Urinary bladder (tissue), 4 donors: ENCODE measurements at places on chromosomes 16 and 17. TPM values are rescaled to one million over a fixed set of nuclear protein-coding genes. Genes with fewer than 3 reads are reported as not detected.

The FAM222B gene
- 6.8 TPM for total RNA-seq

- DNase-seq: no peak
These were observed at the start of gene CLDN6 for GRCh38 chr16:3017794-3018506. Gene CLDN6, minus strand, starts transcription at chr16:3018183. Its CDS starts 2,162 bp downstream, at chr16:3016021.

DNA sequence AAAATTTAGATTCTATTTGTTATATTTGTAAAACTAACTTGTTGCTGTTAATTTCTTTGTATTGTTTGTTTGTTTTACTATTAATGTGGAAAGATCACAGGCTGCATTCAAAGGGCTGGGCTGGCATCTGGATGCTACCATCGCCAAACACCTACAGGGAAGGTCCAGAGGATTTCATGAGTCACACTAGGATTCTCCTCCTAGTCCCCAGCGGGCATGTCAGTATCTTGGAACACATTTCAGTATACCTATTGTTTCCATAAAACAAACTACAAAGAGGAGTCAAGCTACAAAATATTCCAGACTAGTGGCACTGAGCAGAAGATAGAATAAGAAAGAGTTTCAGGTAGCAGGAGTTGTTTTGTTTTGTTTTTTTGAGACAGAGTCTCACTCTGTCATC lies 55.3 kb downstream of the NOG start:
- DNase-seq: no peak

The HOXB8 gene
- 0.85 TPM for total RNA-seq

DNA sequence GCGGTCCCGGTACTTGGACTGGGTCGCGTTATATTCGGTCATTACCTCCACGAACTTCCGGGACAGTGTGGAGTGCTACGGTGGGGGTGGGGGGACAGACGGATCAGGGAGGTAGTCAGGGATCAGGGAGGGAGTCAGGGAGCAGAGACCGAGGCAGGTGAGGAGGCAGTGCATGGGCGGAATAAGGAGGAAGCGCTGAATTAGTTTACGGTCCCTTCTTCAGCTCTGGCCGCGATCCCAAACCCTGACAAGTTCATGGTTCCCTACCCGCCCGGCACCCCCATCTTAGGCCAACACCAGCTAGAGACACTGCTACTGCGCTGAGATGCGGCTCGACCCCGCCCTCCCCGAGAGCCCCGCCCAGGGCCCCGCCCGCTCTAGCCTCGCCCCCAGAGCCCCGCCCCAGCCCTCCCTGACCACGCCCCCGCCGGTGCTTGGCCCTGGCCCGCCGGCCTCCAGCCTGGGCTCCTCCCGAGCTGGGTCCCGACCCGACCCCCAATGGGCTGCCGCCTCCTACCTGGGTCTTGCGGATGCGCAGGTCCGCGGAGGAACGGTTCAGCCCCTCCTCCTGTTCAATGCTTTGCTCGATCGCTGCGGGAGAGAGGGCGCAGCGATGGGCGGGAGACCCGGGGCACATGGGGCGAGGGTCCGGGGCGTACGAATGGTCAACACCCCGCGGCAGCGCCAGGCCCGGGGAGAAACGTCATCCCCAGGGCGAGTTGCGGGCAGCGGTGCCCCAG lies 12.1 kb downstream of the HSD3B7 start:
- DNase-seq: no peak

DNA sequence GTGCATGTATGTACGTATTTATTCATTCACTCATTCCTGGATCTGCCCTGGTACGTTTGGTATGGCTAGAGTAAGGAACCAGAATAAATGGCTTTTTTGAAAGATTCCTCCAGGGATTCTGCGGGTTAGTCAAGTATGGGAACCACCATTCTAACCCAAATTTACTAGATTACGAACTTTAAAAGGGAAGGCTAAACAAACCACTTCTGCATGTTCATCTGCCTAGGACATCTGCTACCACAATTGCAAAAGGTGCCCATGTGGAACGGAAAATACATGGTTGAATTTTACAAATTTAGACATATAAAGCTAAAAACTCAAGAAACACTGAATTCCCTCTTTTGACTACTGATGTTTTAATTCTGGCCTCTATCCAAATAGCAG lies 22.1 kb downstream of the CYTH1 start:
- no peak for DNase-seq

- DNase-seq: no peak
These were observed 34.2 kb downstream of the CPPED1 start for GRCh38 chr16:12769525-12769924.

The TM4SF5 gene
- total RNA-seq: not detected

The CSH1 gene
- 0.42 TPM for total RNA-seq

GRCh38 chr16:54136276-54136625 lies 150.3 kb downstream of the IRX3 start:
- no peak for DNase-seq

The GJD3 gene
- total RNA-seq: not detected

DNA sequence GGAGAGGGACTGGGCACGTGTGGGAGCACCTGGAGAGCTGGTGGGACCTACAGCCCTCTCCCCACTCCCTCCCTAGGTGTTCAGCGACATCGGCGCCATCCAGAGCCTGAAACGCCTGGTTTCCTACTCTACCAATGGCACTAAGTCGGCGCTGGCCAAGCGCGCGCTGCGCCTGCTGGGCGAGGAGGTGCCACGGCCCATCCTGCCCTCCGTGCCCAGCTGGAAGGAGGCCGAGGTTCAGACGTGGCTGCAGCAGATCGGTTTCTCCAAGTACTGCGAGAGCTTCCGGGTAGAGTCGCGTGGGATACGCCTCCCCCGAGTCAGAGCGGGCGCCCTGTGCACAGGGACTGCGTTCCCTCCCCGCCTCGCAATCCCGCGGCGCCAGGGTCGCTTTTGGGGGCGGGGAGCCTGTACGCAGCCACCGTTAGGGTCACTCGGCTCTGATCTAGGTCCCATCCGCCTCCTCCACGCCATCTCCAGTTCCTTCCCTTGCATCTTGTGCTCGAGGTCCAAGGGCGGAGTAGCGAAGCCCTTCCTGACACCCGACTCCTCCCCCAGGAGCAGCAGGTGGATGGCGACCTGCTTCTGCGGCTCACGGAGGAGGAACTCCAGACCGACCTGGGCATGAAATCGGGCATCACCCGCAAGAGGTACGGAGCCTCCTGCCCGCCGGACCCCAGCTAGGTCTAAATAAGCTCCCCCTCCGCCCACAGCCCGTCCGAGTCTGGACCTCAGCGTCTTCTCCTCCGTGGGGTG lies 13.0 kb downstream of the SARM1 start:
- no peak for DNase-seq

- no peak for DNase-seq
These were observed 1.3 kb downstream of the SAT2 start for GRCh38 chr17:7626307-7626706.

The CRISPLD2 gene
- 69.1 TPM for total RNA-seq

DNA sequence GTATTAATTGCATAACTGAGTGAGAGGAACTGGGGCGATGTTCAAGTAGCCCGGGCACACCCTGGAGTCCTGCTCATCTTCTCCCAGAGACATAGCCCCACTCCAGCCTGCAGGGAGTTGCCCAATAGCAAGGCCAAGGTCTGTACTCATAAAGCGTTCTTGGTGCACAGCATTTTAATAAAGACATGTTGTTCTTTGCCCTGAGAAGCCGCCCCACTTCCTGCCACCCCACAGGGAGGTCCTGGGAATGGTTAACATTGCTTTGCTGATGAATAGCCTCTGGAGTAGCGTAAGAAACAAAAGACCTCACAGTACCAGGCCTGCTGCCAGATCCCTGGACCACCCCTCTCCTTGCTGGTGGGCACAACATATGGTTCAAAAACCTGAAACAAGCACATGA lies 21.6 kb upstream of the CDH1 start:
- DNase-seq: no peak

The FOXO3B gene
- total RNA-seq: 6.1 TPM

The ARL16 gene
- 19.7 TPM for total RNA-seq
